Activated T-cell treated with anti-CD3 and anti-CD28 coated beads for 4 hours (primary cell): ENCODE measurements at places on chromosomes 2 and 18.

DNA sequence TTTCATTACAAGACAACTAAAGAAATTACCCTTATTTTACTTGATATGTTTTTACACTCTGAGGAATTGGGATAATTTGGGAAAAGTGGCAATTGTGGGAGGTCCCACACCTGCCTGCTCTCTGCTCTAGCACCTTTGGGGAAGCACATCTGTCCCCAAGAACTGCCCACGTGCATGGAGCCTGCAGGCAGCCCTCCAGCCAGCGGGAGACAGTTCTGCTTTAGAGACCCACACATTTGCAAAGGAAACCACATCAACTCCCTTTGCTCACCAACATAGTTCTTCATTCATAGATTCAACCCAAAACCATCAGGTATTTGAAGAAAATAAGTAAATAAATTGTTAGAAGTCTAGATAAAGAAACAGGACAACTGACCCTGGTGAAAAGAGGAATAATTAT is 239.9 kb upstream of the ID2 start:
- no peak for DNase-seq

DNA sequence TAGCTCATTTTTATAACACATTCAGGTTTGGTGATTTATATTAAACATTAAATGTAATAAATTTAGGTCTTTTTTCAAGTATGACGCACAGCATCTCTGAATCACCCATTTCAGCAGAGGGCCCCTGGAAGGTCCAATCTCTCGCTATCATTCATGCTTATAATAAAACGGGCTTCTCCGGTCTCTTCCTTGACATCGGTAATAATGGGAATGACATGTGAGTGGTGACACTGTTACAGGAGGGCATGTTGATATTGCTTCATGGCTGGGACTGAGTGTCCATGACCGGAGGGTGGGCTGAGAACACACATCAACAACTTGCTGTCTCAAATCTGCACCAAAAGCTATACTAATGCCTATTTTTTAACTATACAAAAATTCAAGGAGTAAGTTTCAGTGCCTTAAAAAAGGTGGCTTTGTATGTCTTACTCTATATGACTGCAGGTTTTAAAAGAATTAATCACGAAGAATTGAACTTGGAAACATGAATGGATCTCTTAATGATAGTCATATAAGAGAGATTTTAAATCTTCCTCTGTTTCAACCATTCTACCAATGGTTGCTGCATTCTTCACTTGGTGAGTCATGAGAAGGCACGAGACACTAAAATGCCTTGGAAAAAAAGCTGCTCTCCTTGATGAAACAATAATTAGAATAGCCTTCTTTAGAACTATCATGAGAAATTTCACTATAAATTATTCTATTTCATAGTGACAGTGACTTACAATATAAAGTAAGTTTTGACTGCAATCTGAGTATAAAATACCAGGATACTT is 101.9 kb upstream of the NRP2 start:
- no peak for DNase-seq

- DNase-seq, result no peak
Measured at GRCh38 chr2:181680937-181681811, 857 bp upstream of the NEUROD1 start.

- DNase-seq, result no peak
Measured at GRCh38 chr2:241752689-241753276, 18.4 kb downstream of the D2HGDH start.

GRCh38 chr18:67508146-67508545 is 8.4 kb downstream of the DSEL start:
- no peak for DNase-seq

GRCh38 chr18:23487738-23488570 is 15.4 kb upstream of the RMC1 start:
- DNase-seq, result peak; percentile 18

GRCh38 chr2:1341404-1342120 is 71.7 kb upstream of the TPO start:
- DNase-seq, result no peak

DNA sequence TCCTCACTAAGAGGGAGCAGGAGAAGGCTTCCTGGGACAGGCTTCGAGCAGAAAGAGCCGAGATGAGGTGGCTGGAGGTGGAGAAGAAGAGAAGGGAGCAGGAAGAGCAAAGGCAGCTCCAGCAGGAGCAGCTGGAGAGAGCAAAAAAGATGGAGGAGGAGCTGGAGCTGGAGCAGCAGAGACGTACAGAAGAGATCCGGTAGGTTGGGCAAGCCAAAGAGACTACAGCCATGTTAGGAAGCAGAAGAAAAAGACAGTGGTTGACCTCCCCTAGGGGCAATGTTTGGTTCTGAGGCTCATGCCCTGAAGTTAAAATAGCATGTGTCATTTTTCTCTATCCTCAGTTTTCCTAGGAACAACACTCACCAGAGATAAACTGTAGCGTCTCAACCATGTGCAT is 45.1 kb downstream of the SUMO1 start:
- DNase-seq, result no peak

GRCh38 chr2:56014046-56014730 is 90.6 kb upstream of the EFEMP1 start:
- DNase-seq, result no peak

GRCh38 chr2:118171546-118171945 is 83.3 kb downstream of the INSIG2 start:
- no peak for DNase-seq

DNA sequence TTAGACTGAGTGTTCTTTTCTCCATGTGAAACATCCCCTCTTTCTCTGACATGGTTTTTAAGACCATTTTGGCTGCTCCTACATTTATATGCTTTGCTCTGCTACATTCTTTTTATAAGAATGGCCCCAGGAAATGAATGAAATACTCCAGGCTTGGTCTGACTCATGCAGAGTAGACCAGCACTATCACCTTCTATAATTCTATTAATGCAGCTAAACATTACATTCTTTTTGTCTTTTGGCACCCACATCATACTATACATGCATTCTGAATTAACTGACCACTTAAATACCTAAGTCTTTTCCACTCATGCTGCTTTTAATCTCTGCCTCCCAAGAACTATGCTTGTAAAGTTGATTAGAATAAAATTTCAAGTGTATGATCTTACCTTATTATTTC is 94.1 kb downstream of the AAK1 start:
- DNase-seq, result no peak

GRCh38 chr2:118190474-118190873 is 102.2 kb downstream of the INSIG2 start:
- DNase-seq, result no peak

- no peak for DNase-seq
Measured at GRCh38 chr2:74863802-74864248, 29.9 kb downstream of the HK2 start.

DNA sequence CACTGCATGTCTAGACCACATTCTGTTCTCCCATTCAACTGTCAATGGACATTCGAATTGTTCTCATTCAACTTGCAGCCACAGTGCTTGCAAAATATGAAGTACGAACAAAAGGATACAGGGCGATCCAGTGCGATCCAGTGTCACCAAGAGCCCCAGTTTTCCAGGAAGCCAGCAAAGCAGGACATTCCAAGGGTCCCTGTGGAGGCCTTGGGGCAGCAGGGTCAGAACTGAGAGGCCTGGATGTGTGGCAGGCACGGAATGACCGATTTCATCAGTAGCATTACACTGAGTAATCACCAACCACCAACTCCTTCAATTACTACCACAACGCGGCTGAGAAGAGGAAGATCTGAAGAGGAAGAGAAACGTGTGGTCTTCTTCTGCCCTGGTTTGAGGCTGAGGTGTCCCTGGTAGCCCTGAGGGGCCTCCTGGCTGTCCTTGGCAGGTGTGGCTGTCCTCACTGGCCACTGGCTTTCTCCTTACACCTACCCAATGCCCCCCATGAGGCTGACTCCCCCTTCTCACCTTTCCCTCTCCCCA is 172.7 kb upstream of the FHL2 start:
- no peak for DNase-seq

DNA sequence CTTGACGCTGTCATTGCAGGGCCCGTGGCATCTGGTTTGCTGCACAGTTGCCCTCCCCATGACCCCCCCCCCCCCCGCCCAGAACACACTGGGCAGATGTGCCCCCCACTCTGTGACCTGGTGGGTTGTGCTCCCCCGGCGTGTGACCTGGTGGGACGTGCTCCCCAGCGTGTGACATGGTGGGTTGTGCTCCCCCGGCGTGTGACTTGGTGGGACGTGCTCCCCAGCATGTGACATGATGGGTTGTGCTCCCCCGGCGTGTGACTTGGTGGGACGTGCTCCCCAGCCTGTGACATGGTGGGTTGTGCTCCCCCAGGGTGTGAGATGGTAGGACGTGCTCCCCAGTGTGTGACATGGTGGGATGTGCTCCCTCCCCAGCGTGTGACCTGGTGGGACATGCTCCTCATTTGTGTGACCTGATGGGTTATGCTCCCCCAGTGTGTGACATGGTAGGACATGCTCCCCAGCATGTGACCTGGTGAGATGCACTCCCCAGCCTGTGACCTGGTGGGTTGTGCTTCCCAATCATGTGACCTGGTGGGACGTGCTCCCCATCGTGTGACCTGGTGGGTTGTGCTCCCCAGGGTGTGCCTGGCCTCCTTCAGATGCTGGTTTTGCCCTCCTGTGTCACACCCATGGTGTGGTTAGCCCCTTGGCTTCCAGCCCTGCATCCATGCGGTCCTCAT is 213.7 kb downstream of the AGAP1 start:
- no peak for DNase-seq

GRCh38 chr2:85998071-85998991 is 107.4 kb downstream of the POLR1A start:
- DNase-seq, result no peak

DNA sequence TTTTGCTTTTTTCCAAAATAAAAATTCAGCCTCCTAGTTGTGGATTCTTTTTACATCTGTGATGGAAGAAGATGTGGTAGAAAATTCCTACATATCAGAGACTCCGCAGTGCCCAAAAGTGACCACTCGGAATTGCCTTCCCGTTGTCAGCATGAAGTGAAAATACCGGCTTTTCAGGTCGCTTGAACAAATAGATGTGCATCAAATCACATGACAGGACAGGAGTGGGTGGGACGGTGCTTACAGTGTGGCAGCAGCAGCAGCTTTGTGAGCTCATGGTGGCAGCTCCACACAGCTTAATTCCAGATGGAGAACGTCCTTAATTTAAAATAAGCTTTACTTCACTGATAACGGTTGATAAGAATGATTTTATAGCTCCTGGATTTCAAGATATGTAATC is 20.3 kb downstream of the SALL3 start:
- no peak for DNase-seq

DNA sequence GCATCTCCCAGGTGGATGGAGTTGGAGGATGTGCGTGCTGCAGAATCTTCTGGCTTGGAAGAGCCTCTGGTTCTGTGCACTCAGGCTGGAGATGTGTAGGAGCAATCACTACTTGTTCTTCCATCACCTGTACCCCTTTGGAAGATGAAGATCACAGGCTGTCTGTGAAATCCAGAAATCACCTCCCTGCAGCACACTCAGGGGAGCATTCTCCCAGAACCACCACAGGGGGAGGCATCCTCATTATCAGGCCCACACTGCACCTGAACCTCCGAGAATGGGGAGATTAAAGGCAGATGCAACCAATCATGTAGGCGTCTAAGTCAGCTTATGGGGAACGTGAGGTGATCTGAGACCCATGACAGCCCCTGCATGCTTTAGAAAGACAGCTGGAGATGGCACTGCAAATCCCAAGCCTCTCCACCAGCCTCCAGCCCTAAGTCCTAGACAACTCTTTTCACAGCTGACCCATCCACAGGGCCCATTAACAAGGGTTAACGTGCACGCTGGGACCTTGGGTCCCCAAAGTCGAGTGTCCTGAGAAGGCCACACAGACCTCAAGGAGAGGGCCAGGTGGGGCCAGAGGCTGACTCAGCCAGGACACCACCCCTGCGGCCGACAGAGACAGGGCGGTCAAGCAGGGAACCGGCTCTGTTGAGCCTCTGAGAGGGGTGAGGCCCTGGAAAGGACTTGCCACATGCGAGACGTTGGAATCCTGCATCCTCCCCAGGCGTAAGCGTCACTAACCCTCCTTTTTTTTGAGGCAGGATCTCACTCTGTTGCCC is 314.9 kb downstream of the EIPR1 start:
- no peak for DNase-seq

DNA sequence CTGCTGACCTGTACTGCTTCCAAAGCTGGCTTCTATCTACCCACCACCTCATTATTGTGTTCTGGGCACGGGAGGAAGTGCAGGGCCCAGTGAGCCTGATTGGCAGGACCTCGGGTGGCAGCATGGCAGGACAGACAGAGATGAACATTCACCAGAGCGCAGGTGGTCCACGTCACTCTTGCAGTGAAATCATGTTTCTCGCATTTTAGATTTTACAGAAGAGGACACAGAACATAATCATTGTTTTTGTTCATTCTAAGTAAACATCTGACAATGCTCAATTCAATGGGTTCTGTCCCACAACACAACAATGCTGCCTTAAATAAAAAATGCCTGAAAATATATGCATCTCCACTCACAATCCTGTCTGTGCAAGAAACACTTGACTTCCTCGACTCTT is 11.5 kb upstream of the BIN1 start:
- no peak for DNase-seq

GRCh38 chr2:20725782-20726181 is 58.8 kb downstream of the GDF7 start:
- DNase-seq, result no peak

DNA sequence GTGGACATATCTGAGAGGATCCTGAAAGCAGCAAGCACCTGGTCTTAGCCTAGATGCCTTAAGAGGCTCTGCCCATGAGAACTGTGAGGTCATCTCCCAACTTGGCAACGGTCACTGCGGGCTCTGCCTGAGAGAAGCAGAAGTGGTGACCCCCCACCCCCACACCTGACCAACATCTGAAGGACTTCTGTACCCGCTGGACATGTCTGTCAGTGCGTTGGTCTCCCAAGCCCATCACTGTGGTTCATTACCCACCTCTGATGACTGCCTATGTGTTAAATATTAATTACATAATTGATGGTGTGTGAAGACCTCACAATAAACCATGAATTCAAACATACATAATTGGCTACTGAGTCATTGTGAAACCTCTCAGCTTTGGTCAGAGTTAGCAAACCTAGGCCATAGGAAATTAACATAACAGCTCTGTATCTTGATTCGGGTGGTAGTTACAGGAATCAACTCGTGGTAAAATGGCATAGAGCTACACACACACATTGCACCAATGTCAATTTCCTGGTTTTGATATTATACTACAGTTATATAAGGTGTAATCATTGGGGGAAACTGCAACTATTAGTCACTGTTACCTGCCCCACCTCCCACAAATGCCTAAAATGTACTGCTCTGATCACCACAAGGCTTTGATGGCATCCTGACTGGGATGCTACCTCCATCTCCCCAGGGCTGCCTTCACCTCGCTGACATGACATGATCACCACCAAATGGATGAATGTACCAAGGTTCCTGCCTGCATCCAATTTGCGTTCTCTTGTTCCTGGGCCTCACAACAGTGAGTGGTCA is 4.3 kb upstream of the GALNT1 start:
- no peak for DNase-seq

DNA sequence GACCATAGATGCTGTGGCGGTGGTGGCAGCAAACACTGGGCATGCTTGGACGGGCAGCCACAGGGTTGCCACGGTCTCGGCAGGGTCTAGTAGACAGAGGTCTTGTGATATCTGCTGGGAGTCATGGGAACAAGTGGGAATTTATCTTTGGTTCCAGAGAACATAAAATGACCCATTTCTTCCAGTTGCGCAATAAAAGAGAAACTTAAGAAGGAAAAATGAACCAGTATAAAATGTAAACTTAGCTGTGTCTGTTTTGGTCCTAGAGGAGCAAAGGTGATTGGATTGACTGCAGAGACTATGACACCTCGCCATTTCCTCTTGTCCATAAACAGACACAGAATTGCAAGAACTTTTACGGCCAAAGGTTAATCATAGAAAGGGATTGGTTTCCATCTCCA is 132.6 kb upstream of the RBBP8 start:
- no peak for DNase-seq

- no peak for DNase-seq
Measured at GRCh38 chr2:51158251-51158650, 126.3 kb upstream of the NRXN1 start.
